Activated CD4-positive, alpha-beta memory T cell treated with anti-CD3 and anti-CD28 coated beads for 36 hours (primary cell): ENCODE measurements at places on chromosomes 1 and 21. TPM values are rescaled to one million over a fixed set of nuclear protein-coding genes. Genes with fewer than 3 reads are reported as not detected.
A peak's percentile ranks its signal among the peaks of the same experiment; 100 is the strongest.

DNA sequence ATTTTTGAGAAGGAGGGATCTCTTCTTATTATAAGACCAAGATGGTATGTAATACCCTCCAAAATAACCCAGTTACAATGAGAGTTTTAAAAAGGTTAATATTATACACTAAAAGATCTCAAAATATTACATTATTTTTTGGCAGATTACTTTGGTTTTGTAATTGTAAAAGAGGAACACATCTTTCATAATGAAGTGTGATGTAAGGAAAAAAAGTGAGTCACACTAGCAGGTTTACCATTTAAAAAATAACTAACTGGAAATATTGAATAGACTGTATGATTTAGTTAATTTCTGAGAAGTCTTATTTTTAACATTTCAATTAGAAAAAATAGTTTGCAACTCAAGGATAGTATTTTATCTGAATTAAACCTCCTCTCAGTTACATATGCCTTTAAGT, 1.1 kb downstream of the F5 start:
- DNase-seq = no peak

Gene SYT2
- total RNA-seq = not detected

Gene PAQR7
- 4.2 TPM for total RNA-seq

- DNase-seq = no peak
Observed at GRCh38 chr1:226403201-226404034, 4.5 kb downstream of the PARP1 start.

Gene ELAPOR1
- 9.1 TPM for total RNA-seq

- DNase-seq = peak; percentile 56
Observed at GRCh38 chr21:44657635-44658540, at the start of gene KRTAP12-3. Gene KRTAP12-3 (plus strand): TSS chr21:44657932. CDS start chr21:44657980, 48 bp downstream.

DNA sequence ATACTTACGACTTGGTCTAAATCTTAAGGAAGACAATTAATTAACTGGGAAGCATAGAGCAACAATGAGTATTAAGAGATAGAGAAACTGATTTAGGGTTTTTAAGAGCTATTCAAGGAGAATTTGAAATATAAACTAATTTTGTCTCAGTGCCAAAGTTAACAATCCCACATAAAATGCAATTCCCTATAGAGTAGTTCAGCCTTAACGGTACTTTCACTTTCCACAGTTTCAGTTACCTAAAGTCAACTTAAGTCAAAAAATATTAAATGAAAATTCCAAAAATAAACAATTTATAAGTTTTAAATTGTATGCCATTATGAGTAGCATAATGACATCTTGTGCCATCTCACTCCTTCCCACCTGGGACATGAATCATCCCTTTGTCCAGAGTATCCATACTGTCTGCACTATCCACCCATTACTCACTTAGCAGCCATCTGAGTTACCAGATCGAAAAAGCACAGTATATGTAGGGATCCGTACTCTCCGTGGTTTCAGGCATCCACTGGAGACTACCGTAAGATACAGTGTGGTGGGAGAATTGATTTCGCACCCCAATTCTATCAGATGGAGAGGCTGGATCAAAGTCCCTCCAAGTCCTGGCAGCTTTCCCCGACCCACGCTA, 4.8 kb upstream of the SARS1 start:
- DNase-seq = no peak

- DNase-seq = no peak
Observed at GRCh38 chr1:14183329-14183728, 415.2 kb upstream of the KAZN start.

GRCh38 chr1:186765446-186765845, 63.3 kb upstream of the PLA2G4A start:
- no peak for DNase-seq

DNA sequence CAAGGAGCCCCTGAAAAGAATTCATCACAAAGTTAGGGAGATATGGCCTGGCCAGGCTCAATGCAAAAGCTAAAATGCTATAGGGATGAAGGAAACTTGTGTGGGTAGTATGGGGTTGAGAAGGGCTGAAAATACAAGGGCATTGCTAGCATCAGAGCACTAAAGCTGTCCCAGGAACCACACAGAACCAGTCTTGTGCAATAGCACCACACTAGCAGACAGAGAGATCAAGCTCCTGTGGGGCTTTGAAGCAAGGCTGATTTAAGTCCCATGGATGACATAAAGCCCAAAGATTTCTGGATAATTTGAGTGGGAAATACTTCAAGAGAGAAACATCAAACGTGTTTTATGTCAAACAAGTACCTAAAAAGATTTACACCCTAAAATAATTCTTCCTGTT, 97.1 kb downstream of the VAV3 start:
- no peak for DNase-seq

DNA sequence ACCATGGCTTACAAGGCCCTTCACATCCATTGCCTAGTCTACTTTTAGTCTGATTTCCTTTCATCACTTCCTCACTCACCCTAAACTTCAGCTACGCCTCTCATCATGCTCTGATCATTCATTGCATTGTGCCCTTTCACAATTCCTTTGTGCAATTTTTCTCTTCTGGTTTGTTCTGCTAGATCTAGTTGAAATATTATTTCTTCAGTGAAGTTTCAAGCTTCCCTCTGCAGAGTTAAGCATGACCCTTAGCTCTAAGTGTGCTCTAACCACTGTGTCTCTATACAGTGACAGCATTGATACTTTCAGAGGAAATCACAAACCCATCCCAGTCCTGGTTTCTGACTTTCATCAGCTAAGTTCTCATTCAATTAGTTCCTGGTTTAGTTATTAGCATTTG, 166.1 kb downstream of the PLA2G4A start:
- DNase-seq = no peak

Gene DOCK7
- 15.5 TPM for total RNA-seq

GRCh38 chr21:45889256-45889655, 92.3 kb upstream of the COL6A1 start:
- no peak for DNase-seq

GRCh38 chr1:54272772-54273091, 72.8 kb downstream of the MRPL37 start:
- no peak for DNase-seq

DNA sequence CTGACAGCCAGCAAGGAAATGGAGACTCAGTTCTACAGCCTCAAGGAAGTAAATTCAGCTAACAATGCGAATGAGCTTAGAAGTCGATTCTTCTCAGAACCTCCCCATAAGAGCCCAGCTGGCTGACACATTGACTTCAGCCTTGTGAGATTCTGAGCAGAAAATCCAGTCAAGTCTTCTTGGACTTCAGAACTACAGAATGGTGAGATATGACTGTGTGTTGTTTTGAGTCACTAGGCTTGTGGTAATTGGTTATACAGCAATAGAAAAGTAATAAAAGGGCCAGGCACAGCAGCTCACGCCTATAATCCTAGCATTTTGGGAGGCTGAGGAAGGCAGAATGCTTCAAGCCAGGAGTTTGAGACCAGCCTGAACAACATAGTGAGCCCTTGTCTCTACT, 161.8 kb upstream of the IVNS1ABP start:
- no peak for DNase-seq

Gene NECTIN4
- total RNA-seq = not detected

DNA sequence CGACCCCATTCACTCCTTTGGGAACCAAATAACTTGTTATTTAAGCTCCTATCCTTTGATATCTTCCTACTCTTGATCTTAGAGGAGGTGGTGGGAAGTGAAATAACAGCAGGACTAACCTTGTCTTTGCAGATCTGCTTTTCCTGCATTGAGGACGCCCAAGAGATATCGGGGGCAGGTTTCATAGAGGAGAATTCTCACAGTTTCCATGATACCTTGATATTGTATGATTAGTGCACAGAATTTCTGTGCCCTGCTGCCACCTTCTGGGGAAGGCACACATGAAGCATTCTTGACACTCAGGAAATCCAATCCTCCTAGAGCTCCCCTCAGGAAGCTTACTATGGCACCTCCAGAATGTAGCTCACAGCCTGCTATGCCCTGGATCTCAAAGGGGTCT, 1.6 kb downstream of the CD1B start:
- DNase-seq = peak; percentile 20

Gene PRRX1
- total RNA-seq = not detected

GRCh38 chr1:3306583-3307291, 147.7 kb upstream of the ARHGEF16 start:
- DNase-seq = no peak

DNA sequence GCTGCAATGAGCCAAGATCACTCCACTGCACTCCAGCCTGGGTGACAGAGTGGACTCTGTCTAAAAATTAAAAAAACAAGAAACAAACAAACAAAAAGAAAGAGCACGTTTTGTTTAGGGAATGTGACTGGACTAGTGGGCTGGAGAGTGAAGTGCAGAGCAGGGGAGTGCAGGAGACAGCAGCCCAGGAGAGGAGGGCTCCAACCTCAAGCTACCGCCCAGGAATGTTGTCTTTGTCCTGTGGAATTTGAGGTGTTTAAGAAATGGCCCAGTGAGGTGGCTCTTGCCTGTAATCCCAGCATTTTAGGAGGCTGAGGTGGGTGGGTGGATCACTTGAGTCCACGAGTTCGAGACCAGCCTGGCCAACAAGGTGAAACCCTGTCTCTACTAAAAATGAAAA, 42.4 kb upstream of the MTF2 start:
- no peak for DNase-seq

Gene ITSN1
- total RNA-seq = 4.5 TPM

DNA sequence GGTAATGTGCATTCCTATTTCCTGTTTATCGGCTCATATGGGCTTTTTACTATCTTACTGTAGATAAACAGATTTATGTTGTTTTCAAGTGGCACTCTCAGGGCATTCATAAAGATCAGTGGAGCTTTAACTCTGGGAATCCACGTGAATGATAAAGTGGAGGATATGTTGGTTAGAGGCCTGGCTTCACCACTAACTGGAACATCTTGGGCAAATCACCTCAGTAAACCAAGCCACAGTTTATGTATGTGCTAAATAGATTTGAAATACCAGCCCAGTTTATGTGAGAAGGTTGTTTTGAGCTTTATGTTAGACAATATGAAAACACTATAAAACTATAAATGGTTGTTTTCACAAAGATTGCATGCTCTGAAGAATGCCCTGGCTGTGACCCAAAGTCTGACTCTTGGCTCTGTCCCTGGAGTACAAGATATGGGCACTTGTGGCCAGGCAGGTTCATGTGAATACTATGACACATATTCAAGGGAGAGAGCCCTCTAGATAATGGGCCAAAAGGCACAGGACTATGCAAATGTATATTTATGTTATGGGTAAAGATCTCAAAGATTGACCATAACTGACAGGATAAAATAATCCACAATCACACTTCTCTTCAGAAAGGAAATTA, 36.7 kb downstream of the FAM163A start:
- DNase-seq = no peak

Gene KCNC4
- total RNA-seq = 15.0 TPM

Gene GUCA2B
- total RNA-seq = not detected

GRCh38 chr1:225655509-225656258, 2.8 kb upstream of the ENAH start:
- DNase-seq = peak; percentile 23

Gene SYCP1
- not detected for total RNA-seq

- DNase-seq = no peak
Observed at GRCh38 chr21:33896691-33897090, 18.9 kb downstream of the ATP5PO start.

GRCh38 chr1:175520186-175520585, 223.2 kb downstream of the TNR start:
- DNase-seq = no peak

Gene TDRD5
- not detected for total RNA-seq

Gene SRSF10
- total RNA-seq = 184 TPM

Gene ITPKB
- 38.5 TPM for total RNA-seq

GRCh38 chr1:206117151-206117948, at the start of gene AVPR1B:
Gene AVPR1B (minus strand): TSS chr1:206117388. CDS start chr1:206116890, 498 bp downstream.
- DNase-seq = peak; percentile 62

GRCh38 chr1:111274653-111275052, 16.0 kb upstream of the CHIA start:
- DNase-seq = peak; percentile 33

DNA sequence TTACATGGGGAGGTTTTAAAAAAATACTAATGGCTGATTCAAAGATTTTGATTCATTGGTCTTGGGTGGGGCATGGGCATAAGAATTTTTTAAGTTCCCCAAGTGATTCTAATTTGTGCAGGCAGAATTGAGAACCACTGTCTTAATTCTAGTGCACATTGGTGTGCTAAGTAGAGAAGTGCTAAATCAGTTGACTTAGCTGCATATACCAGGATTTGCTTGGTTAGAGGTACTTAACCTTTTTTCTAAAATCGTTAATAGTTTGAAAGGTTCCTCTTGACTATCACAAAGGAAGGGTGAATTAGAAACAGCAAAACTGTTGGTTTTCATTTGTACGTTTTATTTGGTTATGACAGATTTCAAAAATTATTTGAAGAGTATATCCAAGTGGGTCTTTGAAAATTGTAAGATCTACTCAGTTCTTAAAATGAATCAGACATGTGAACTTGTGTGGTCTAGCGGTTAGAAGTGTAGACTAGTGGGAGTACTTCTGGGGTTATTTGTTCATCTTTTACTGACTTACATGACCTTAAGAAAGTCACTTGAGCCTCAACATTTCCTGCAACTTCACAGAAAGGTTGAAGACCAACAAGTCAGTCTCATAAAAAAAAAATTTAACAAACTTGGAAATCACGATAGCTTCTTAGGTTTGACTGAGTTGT, 66.7 kb downstream of the RPAP2 start:
- DNase-seq = no peak

DNA sequence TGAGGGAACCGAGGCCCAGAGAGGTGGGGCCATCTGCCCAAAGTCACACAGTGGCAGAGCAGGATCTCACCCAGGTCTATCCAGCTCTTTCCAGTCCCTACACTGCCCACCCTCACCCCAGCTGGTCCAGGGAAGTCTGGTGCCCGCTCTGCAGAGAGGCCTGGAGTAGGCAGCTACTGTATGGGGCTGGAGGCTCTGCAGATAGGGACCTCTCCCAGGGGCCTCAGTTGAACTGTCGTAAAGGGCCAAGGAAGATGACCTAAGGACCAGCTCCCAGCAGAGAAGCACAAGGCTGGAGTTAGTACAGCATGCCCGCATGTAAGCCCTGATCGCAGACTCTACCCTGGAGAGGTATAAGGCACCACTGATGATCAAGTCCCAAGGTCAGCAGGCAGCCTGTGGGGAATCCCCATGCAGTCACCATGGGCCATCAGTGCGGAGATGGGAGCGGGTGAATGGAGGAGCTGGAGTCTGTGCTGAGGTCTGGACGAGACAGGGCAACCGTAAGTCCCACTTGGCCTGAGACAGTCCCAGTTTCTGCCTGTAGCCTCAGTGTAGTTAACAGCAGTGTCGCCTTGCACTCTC, 320.2 kb downstream of the MATN1 start:
- no peak for DNase-seq

DNA sequence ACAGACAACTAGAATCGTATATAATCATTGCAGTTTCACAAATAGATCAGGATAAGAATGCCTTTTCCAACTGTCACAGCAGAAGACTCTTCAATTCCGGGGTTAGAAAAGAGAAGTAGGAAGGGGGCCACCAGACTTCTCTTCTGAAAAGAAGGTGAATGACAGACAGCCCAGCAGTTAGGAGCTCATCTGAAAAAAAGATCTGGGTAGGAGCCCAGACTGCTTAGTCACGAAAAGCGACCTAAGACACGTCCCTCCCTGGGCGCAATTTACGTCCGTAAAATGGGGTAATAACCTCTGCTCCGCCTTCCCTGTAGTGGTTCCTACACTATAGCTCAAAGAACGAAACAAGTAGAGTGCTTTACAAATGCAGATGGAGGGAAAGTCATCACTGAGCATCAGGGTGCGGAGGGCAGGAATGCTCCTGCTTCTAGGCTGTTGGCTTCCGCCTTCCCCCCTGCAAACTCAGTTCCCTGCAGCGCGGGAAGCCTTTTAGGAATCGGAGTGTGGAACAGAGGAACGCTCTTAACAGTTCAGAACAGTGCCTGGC, 582 bp downstream of the ORC1 start:
- DNase-seq = peak; percentile 76

Gene SPATA6
- 1.8 TPM for total RNA-seq

Gene KCNJ9
- not detected for total RNA-seq

GRCh38 chr1:117215733-117216462, 5.2 kb upstream of the VTCN1 start:
- DNase-seq = no peak
